ENCODE measurements at places on chromosomes 4 and X.

DNA sequence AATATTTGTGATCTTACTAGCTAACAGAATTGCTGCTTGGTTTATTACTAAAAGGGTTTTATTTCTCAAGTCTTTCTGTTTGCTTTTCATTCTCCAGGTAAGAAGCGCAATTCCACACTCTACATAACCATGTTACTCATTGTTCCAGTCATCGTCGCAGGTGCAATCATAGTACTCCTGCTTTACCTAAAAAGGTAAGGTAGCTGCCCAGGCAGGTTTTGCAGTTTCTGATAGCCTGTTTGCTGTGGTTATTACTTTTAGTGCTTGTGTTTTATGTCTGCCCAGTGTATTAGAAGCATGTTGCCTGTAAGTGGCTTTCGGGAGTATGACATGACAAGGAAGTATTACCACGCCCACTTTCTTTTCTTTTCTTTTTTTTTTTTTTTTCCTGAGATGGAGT lies 46.4 kb downstream of the IL13RA1 start:
- no peak for DNase-seq

- no peak for DNase-seq
Observed at GRCh38 chr4:151804821-151805220, 44.0 kb upstream of the GATB start.

DNA sequence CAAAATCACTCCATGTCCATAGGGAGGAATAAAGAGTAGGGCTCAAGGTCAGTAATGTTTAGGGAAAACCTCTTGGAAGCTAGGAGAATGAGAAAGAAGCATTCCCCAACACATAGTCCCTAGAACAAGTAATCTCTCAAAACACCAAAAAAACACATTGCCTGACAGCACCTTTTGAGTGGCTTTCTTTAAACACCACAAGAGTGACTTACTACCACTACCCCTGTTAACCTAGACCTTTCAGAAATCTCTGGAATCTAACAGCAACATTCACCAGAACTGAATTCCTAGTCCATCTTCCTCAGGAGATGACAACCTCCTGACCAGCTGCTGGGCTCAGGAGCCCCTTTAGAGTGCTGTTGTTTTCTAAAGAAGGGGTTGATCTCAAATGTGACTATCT lies 142.2 kb downstream of the SOWAHB start:
- no peak for DNase-seq

GRCh38 chrX:109943092-109943739 lies 59.7 kb upstream of the TMEM164 start:
- no peak for DNase-seq

DNA sequence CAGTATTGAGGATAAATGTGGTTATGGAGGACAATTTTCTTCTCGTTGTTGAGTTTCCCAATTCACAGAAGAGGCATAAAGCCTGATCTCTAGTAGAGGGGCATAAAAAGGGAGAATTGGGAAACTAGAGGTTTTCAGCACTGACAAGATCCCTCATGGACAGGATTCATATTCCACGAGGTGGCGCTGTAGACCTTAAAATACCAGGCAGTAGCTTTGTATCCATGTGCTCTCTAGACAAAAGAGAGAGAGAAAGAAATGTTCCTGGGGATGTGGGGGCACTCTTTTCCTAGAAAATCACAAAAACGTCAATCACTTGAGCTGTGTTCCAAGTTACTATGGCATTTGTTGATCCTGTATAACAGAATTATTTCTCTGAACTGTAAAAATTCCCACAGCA lies 128.3 kb downstream of the MAGEE1 start:
- DNase-seq, result peak; percentile 35

- no peak for DNase-seq
Observed at GRCh38 chrX:96683997-96684338, 674 bp upstream of the DIAPH2 start.

- DNase-seq, result no peak
Observed at GRCh38 chrX:105820247-105820646, 2.1 kb upstream of the NRK start.

DNA sequence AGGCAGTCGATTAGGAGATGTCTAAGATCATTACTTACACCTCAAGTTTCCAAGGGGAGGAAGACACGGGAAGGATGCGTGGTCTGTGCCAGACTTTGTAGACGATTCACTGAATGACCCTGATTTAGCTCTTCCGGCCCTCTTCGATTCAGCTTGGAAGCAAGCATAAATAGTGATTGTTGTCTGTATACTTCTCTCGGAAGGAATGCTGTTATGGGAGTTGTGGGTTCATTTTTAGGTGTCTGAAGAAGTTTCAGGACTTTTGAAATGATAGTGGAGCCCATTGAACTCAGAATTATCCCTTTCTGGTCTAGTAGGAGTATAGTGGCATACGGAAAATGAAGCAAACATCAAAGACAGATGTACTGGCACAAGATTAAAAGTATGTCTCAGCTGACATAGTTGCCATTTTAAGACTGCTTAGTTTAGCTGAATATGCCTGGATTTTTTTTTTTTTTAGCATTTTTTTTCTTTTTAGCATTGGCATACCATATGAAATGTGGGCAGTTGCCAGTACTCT lies 1.0 kb upstream of the ANKRD17 start:
- peak; percentile 4 for DNase-seq

- no peak for DNase-seq
Observed at GRCh38 chr4:48792348-48793006, 12.4 kb upstream of the FRYL start.

GRCh38 chr4:77488882-77489281 lies 116.7 kb upstream of the CXCL13 start:
- no peak for DNase-seq

- DNase-seq, result no peak
Observed at GRCh38 chr4:159498446-159499115, 395.7 kb downstream of the RAPGEF2 start.

DNA sequence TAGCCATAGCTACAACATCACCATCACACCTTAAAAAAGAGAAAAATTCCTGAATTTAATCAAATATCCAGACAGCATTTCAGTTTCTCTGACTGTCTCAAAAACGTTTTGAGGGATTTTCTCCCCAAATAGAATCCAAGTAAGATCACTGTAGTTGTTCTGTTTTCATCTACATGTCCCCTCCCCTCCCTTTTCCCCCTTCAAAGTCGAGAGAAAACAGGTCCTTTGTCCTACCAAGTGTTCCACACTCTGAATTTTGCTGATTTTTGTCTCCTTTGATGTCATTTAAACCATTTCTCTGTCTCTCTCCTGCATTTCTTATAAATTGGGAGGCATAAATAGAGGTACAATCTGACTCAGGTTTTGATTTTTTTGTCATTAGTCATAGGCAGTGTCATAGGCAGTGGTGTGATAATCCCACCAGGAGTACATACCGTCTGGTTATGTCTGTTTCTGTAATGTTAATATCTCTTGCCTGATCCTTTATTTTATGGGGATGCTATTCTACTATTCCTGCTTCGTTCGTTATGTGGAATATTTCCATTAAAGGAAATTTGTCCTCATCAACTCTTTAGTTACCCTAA lies 348.6 kb downstream of the PTTG2 start:
- DNase-seq, result no peak

GRCh38 chr4:56681158-56681852 lies at the start of gene HOPX:
Gene HOPX, minus strand, starts transcription at chr4:56681296. Its CDS starts 23,480 bp downstream, at chr4:56657816.
- DNase-seq, result no peak

- peak; percentile 2 for DNase-seq
Observed at GRCh38 chr4:75289914-75290582, 224.2 kb downstream of the RCHY1 start.

DNA sequence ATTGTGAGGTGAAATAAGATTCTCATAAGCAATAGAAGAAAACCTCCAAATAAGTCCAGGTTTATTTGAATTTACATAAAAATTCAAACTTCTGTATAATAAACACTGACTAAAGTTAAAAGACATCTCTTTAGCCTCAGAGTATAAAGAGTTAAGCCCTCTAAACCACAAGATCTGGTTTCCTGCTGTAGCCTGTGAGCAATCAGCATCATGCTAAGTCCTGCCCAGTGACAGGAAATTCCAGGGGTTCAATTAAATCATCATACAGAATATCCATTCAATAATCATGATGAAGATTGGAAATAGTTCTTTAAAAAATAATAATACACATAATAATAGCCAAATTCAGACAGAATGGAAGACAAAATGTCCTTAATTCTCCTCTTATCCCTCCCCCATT lies 139.2 kb upstream of the DGKK start:
- DNase-seq, result no peak

GRCh38 chrX:45295259-45295986 lies 94.7 kb upstream of the DIPK2B start:
- DNase-seq, result no peak

GRCh38 chr4:137923494-137923893 lies 318.7 kb downstream of the SLC7A11 start:
- no peak for DNase-seq

- DNase-seq, result no peak
Observed at GRCh38 chr4:162959046-162959445, 207.6 kb downstream of the NAF1 start.

GRCh38 chr4:15809058-15809457 lies 30.9 kb downstream of the CD38 start:
- no peak for DNase-seq

DNA sequence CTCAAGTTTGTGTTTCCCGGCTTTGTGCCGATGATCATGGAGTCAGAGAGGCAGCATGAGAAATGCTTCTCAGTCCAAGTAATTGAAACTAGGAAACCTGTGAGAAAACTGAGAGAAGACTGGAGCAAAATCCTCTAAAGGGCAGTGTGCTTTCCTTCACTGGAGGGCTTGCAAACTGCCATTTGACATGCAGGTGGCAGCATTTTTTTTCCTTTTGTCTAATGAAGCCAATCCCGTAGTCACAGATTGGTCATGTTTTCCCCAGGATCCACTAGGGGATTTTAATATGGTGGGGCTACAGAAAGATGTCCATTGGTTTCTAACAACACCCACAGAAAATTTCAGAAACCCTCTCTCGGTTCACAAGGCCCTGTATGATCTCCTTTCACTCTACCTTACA lies 117.4 kb upstream of the NUDT10 start:
- no peak for DNase-seq

- no peak for DNase-seq
Observed at GRCh38 chr4:88106205-88106604, 52.2 kb downstream of the ABCG2 start.

GRCh38 chr4:108360754-108361445 lies 192.2 kb upstream of the LEF1 start:
- no peak for DNase-seq

GRCh38 chr4:101600287-101600686 lies 190.2 kb upstream of the BANK1 start:
- no peak for DNase-seq

DNA sequence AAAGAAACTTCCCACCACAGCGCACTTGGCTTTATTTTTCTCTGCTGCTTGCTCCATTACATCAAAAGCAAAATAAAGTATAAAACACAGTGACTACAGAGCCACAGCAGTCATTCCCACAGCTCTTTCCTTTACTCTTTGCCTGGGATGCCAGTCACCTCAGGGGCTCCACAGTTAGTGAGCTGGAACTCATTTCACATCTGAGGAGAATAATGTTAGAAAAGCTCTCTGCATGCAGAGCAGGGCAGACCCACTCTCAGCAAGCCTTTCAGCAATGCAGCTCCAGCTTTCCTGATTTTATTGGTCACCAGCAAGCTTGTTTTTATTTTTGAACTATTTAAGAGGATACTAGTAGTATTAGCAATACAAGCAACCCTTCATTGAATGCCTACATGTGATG lies 13.8 kb downstream of the GRXCR1 start:
- DNase-seq, result no peak

- no peak for DNase-seq
Observed at GRCh38 chr4:123546573-123547060, 150.0 kb downstream of the SPRY1 start.

Measured in neural crest cell (in vitro differentiated cells).